Fibroblast of pulmonary artery (primary cell): ENCODE measurements at places on chromosomes 16 and 17.
A peak's percentile ranks its signal among the peaks of the same experiment; 100 is the strongest.

GRCh38 chr16:86464044-86464443 is 46.3 kb upstream of the FOXF1 start:
- DNase-seq, result no peak

DNA sequence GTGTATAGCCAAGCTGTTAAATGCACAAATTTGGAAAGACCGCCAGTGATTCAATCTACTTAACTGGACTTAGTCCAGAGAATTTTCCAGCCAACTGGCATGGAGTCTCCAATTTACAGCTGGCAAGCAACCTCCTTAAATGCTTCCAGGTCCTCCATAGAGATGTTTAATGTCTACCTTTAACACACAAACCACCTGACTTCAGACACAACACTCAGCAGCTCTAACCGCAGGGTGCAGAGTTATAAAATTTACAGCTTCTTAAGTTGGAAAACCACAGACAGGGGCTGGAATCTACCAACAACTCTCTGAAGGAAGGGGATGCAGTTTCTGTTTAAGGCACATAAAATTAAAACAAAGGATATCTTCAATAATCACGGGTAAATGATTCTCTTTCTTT is 106.9 kb downstream of the SYCE1L start:
- DNase-seq, result no peak

DNA sequence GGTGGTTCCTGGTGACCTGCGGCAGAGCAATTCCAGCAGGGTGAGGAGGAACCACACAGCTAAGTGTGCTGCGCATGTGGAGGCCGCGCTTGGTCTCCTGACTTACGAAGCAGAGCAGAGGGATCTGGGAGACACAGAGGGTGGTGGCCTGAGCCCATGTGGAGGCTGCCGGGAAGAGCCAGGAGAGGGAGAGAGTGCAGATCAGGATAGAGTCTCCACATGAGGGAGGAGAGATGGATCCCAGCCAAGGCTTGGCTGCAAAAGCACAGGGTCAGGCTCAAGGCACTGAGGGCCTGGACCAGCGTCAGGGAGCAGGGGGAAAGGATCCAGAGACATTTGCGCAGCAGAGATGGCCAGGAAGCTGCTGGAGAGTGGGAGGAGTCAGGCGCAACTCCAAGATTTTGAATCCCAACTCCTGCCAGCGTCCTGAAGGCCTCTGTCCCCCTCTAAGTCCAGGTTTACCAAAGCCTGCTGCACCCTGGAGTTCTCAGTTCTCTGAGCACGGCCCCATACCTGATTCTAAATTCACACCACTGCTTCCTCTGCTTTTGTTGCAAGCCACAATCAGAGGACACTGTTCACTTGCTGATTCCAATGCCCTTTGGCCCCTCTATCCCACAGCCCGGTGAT is 11.3 kb upstream of the MLLT6 start:
- DNase-seq, result peak; percentile 93

DNA sequence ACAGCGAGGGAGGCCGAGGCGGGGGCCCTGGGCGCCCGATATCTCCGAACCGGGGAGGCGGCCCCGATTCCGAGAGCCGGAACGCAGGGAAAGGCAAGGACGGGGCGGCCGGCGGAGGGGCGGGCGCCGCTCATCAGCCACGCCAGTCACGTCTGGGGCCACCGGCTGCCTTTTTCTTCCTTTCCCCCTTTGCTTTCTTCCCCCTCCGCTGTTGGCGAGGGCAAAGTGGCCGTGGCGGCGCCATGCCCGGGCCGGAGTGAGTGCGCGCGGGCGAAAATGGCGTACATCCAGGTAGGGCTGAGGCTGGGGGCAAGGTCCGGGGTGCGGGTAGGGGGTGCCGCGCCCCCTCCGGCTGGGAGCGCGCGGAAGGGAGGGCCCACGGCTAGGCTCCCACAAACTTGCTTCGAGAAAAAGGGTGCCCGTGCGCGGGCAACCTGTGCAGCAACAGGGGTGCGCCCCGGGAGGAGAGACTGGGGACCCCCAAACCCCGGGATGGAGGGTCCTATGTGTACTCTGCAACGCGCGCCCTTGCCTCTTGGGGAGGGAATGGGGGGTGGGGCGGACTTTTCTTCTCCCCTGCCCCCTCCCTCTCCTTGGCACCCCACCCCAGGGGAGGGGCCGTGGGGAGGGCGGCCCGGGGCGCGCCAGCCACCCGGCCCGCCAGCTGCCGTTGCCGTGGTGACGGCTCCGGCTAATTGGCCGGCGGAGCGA is 486 bp downstream of the SYT17 start:
- no peak for DNase-seq

DNA sequence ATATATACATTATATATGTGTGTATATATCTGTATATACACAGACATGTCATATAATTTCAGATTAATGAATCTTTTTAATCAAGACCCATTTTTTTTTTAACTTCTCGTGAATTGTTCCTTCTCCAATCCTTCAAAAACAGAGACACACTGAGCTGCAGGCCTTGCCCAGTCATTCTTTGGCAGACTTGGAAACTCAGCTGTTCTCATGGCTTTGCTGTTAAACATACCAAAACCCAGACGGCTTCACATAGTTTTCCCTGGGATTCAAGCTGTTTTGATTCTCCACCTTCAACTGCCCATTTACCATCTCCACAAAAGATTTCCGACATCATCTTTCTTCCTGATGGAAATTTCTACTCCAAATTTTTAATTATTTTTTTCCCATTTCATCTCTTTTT is 148.7 kb downstream of the KCNJ2 start:
- no peak for DNase-seq

DNA sequence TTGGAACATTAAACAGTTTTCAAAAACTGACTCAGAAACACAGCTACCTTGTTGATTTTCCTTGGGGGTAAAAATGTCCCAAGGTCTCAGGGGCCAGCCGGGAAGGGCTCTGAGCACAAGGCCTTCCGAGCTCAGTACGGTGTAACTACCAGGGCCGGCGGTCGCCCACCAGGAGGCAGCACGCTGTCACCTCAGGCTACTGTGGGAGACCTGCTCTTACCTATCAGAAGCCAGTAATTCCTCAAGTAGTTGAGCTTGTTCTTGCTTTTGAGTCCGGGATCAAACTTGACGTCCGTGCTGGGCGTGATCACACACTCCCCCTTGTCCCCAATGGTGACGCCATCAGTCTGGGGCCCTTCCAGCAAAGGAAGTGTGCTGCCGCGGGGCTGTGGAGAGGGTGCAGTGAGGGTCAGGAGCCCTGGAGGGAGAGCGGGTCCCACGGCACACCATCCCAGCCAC is 43.4 kb upstream of the ICAM2 start:
- DNase-seq, result peak; percentile 67

DNA sequence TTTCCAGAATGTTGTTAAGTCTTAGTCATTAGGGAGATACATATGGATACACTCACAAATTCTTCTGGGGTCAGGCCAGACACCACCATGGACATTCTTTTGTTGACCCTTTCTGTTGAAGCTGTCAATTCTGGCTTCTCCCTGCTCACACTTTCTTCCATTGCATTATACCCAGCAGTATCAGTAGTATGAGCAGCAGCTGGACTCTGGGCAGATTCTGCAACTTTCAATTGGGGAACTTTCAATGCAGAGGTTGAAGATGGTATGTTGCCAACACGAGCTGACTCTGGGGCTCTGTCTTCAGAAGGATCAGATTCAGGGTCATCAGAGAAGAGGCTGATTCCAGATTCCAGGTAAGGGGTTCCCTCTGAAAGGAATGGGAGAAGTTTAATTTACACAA is 45.8 kb downstream of the RND2 start:
- no peak for DNase-seq

- no peak for DNase-seq
Measured at GRCh38 chr16:76232704-76233103, 44.5 kb upstream of the CNTNAP4 start.

DNA sequence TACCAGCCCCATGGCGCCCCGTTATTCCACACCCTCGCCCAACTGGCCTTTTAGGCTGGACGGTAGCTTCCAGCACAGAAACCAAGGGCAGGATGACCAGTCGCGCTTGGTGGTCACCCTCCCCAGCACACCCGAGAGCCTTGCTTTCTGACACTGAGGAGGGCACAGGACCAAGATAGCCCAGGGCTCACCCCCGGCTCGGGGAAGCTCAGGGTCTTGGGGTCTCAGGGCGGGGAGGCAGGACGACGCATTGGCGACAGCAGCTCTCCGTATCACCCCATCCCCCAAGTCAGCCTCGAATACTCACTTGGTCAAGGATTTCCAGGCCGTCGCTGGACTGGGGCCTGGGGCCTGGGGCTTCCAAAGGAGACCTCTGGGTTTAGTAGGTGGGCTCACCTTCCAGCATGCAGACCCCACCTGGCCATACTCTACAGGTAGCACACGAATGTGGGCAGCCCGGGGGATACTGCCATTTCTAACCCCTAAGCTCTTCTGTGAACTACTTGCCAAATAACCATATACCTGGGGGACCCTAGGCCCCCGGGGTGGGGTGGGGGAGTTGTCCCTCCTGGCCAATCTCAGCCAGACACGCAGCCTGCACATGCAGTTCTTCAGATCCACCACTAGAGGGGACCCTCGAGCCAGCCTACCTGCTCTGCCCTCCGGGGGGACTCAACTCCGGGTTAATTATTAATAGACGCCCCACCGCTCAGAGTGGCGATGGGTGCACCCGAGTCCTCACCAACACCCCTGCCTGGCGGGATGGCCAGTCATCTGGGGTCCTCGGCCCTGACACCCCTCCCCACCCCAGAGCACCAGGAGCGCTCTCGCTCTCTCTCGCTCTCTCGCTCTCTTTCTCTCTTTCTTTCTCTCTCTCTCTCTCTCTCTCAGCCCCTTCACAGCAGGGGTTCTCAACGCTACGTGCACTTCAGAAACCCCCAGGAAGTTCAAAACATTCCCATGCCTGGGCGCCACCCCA is 30.0 kb downstream of the TBC1D16 start:
- DNase-seq, result peak; percentile 53

DNA sequence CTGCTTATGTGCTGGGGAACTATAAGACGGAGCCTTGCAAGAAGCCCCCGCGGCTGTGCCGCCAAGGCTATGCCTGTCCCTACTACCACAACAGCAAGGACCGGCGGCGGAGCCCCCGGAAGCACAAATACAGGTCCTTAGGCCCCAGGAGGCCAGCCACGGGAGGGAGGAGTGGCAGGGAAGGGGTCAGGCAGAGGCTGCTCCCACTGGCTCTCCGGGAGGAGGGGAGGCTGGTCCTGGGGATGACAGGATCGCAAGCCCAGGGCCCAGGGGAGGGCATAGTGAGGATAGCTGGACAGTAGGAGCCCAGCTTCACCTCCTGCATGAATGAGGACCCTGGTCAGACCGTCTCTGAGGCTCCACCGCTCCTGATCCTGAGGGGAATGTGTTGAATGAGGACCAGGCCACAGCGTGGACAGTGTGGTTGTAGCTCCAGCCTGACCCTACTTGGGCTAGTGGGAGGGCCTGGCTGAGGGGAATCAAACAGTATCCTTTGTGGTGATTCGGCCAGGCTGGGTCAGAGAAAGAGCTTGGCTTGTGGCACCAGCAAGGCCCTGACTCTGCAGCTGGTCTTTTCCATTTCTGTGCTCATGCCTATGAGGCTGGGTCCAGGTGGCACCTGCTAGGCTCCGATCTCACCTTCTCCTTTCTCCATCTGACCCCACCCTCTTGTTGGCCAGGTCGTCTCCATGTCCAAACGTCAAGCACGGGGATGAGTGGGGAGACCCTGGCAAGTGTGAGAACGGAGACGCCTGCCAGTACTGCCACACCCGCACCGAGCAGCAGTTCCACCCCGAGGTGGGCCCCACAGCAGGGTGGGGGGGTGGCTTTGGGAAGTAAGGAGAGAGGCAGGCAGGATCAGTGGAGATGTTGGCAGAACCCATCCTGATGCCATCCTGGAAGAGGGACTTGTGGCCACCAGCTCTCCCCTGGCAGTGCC is 28.7 kb downstream of the UNK start:
- no peak for DNase-seq

DNA sequence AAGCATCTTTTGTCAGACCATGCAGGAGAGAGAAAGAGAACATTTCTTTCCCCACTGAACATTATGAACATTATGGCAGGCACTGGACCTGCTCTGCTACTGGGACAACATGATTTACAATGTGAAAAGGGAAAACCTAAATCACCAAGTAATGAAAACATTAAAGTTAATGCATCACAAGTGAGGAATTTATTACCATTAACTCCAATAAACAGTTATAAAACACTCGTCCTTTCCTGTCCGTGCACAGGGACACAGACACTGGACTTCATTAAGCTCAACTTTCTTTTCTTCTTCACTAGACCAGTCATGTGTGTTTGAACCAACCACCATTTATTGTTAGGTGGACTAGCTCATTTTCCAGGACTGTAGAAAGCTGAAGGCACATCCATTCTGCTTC is 95.4 kb downstream of the SNX11 start:
- DNase-seq, result no peak
